DMS79 (cell line): ENCODE measurements at places on chromosomes 5 and 9.

DNA sequence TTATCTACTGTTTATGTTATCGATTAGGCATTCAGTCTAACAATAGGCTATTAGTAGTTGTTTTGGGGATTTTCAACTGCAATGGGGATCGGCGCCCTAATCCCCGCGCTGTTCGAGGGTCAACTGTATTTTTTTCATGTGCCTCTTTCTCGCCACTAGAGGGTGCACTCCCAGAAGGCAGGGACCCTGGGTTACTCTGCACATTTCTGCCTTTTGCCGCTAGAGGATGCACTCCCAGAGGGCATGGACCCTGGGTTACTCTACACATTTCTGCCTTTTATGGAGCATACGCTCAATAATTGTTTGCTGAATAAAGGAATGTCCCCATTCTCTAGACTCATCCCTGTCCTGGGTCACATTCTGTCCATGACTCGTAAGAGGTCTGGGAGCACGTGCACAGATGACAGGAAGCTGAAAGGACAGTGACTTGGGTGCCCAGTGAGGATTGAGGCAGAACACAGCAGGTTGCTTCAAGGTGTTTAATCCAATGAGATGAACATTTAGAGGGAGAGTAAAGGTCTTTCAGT, 27.9 kb upstream of the RECK start:
- DNase-seq, result peak; percentile 9

GRCh38 chr5:40976836-40977235, 67.5 kb downstream of the C7 start:
- DNase-seq, result no peak

DNA sequence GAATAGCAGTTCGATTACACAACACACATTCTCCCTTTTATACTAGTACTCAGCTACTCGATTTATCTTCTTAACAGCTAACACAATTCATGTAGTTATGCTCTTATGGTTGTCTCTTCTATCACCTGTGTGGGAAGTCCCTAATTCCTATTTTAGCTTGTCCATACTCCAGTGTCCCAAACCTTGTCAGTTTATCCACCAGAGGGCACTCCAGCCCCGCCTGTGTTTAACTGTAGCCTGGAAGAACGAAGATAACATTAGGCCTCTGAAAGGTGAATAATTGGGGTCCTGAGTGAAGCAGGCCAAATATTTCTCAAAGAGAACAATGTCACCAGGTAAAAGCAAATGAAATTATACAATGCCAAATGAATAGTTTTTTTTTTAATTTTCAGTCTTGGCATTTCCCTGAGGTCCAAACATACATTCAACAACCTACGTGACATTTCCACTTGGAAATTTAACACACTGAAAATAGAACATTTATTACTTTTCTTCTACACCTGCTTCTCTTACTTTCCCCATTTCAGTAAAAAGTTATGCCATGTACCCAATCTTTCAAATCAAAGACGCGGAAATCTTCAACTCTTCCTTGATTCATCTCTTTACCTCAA, 560.7 kb downstream of the HTR1A start:
- peak; percentile 0 for DNase-seq

DNA sequence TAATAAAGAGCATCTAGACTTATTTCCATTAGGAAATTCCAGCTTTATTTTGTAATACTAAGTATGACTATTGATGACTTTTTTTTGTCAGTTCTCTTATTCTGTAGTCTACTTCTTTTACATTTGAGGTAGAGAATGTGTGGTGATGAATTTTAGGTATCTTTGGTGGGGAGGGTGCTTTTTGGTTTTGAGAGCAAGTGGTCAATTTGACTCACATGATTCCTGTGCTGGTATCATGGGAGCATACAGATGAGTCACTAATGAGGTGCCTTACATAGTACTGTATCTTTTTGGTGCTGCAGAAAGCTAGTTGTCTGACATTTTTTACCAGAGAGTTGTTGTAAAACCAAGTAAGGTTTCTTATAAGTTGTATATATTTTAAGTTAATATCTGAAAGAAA, 35.3 kb downstream of the ERBIN start:
- DNase-seq, result no peak

- DNase-seq, result no peak
Measured at GRCh38 chr9:116757030-116757429, 69.9 kb downstream of the TRIM32 start.

GRCh38 chr9:116274293-116274692, 120.7 kb downstream of the PAPPA start:
- DNase-seq, result no peak

DNA sequence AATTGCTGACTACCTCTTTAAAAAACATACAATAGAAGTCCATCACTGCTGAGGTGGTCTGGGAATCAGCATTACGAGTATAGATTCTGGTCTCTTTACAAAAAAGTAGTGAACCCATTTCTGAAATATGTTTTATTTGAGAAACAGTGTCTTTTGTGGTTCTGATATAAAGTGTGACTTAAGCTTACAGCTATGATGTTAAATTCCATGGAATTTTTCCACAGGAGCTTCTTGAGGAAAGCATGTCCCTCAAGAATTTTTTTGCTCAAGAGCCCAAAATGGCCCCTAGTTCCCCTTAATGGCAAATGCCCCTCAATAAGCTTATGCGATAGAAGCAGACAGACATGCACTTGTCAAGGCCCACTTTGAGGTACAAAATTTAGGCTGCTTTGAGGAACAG, 265.7 kb downstream of the FAM170A start:
- no peak for DNase-seq

- no peak for DNase-seq
Measured at GRCh38 chr5:56255502-56255901, 22.4 kb upstream of the ANKRD55 start.

GRCh38 chr5:45696206-45696836, at the start of gene HCN1:
Gene HCN1, minus strand, starts transcription at chr5:45696380.
- DNase-seq, result no peak

DNA sequence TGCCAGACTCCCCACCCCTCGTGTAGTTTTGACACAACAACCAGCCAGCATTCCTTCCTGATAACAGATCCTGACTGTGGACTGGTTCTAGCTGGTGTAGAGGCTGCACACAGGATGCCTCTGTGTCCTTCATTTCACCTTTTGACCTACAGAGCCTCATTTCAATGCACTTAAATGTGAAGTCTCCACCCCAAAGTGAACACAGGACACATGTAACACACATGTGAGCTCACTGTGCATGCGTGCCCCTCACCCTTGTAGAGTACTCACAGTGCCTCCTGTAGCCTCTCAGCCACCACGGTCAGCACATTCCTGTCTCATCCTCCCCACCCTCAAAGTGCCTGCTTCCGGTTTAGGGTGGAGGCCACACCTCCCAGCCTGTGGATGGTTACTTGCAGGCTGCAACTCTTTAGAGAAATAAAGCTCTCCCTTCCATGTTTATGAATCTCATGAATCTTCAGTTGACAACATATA, 11.6 kb upstream of the NKD2 start:
- no peak for DNase-seq

GRCh38 chr5:127423173-127423798, 94.2 kb upstream of the PRRC1 start:
- no peak for DNase-seq

DNA sequence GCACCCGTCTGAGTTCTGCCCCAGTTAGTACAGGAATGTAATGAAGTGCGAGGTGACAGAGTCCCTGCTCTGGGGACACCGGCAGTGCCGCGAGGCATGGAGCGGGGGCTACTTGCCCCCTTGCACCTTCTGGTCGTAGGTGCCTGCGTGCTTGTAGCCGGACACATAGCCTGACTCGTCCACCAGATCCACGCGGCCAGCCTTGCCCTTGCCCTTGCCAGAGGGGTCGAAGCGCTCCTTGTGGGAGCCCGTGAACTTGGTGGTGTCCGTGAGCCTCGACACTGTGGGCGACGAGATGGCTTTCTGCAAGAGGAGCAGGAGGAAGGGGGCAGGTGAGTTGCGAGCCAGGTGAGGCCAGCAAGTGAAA, 28.2 kb downstream of the TPPP start:
- no peak for DNase-seq

- no peak for DNase-seq
Measured at GRCh38 chr5:160675988-160676387, 176.0 kb downstream of the ATP10B start.

GRCh38 chr5:112583166-112583565, 154.5 kb upstream of the APC start:
- DNase-seq, result no peak

GRCh38 chr5:136891175-136891972, 526.0 kb upstream of the TRPC7 start:
- DNase-seq, result no peak

- DNase-seq, result no peak
Measured at GRCh38 chr9:127245637-127246164, 18.9 kb upstream of the GARNL3 start.

DNA sequence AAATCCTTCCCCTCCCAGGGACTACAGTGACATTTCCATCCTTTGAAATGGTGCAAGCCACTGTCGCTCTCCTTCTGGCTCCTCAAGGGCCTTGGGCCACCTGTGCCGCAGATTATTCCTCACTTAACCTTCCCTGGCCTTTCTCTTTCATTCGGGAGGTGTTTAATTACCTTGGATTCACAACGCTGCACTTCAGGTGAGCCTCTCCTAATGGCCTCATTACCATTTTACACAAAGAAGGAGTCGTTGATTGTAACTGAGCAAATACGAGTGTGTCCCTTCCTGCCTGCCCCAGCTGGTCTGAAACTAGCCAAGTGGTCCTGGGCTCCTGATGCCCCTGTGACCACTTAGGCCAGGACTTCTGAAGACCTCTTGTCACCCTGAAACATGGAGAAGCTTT, 205.0 kb downstream of the CRB2 start:
- peak; percentile 62 for DNase-seq

- no peak for DNase-seq
Measured at GRCh38 chr5:81848362-81848880, 97.5 kb upstream of the SSBP2 start.

GRCh38 chr5:148458036-148458888, 74.5 kb downstream of the FBXO38 start:
- no peak for DNase-seq

GRCh38 chr9:99954819-99955218, 48.4 kb downstream of the STX17 start:
- no peak for DNase-seq

- DNase-seq, result peak; percentile 52
Measured at GRCh38 chr9:80797831-80798688, 891.3 kb downstream of the TLE1 start.

DNA sequence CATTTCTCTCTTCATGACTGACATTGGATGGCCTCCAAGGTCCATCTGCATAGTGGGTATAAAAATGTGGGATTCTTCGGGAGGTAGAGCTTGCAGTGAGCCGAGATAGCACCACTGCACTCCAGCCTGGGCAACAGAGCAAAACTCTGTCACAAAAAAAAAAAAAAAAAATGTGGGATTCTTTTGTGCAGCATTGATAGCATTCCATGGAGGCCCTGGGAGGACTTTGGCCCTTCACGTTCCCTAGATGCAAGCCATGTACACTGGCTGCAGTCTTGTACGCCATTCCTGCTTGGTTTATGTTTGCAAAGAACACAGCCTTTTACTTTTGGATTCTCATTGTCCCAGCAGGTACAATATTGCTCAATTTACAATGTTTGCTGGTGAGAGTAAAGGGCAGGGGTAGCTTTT, 157.8 kb downstream of the SLCO4C1 start:
- DNase-seq, result no peak

- DNase-seq, result no peak
Measured at GRCh38 chr5:126490167-126490940, 67.1 kb downstream of the GRAMD2B start.

DNA sequence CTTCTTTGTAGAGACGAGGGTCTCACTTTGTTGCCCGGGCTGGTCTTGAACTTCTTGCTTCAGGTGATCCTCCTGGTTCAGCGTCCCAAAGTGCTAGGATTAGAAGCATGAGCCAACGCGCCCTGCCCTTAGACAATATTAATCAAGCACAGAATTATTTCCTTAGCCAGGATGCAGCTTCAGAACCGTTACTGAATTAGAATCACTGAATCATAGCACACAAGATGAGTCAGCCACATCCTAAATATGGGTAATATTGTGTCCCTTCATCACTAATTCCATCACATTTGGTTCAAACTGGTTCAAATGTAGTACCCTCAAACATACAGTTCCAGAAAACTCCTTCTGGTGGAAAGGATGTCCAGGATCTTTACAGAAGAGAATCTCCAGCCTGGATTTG, 82.7 kb downstream of the BNC2 start:
- DNase-seq, result no peak

DNA sequence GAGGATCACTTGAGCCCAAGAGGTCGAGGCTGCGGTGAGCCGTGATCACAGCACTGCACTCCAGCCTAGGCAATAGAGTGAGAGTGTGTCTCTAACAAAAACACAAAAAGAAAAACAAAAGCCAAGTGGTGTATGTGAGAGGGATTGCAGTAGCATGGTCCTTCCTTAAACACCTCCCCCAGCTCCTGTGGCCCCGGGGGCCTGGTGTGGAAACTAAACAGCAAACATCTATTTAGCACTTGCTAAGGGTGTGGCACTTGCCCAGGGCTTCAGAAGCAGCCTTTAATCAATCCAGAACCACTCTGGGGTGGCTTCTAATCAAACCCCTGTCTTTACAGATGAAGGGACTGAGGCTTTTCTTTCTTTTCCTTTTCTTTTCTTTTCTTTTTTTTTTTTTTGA, 4.4 kb upstream of the FBP1 start:
- DNase-seq, result no peak

DNA sequence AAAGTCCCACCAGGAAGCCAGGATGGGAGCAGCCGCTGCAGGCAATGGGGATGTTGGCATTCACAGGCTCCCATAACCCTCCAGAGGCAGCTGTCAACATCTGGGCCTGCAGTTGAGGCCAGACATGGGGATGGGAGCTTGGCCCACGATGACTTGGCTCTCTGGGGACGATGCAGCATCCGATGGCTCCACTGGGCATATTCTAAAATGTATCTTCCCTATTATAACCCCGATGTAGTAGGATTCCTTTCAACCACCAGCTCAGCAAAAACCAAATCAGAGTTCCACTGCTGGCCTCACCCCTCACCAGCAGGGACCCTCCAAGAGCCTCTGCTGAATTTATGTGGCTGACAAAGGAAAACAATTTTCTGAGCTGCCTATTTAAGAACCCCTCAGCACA, 7.1 kb downstream of the SPRY4 start:
- no peak for DNase-seq

DNA sequence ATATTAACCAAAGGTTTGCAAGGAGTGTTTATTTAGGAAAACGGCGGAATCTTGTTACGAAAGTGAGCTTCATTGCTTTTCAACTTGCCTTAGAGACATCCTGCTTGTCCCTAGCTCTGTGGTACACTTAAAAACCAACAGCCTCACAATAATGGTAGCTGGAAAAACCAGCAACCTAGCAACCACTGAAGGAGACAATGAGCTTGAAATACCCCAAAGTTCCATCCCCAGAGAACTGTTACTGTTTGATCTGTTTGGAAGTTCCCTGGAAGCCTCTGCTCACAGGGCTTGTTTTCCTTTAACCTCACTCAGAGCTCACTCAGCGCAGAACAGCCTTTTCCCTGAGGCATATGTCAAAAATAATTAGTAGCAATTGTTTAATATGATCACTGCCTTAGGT, 43.2 kb downstream of the SH3TC2 start:
- no peak for DNase-seq
